Activated T-cell treated with anti-CD3 and anti-CD28 coated beads, Interleukin-2, amount 50 U/mL, for 4 hours (primary cell): ENCODE measurements at places on chromosomes 7 and 10.

- DNase-seq: no peak
Measured at GRCh38 chr7:88109612-88110011, 110.2 kb downstream of the SRI start.

- no peak for DNase-seq
Measured at GRCh38 chr7:150854066-150855000, 2.0 kb downstream of the AOC1 start.

GRCh38 chr7:22700559-22701002 lies 26.4 kb upstream of the IL6 start:
- DNase-seq: no peak

DNA sequence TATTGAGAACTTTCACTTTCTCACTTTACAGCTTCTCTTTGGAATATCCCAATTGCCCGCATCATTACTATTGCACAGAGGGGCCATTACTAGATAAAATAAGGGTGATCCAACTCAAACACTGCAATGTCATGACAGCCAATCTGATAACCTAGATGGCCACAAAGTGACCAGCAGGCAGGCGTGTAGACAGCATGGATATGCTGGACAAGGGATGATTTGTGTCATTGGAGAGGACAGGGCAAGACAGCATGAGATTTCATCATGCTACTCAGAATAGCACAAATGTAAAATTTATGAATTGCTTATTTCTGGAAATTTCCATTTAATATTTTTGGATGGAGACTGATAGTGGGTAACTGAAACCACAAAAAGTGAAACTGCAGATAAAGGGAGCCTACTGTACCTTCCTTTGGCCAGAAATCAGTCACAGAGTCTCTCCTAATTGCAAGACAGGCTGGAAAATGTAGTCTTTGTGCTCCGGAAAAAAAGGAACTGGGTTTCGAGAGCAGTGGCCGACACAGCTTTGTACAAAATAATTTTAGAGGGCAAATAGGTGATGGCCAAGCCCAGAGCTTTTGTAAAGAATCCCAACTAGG lies 6.1 kb upstream of the GSDME start:
- DNase-seq: no peak

DNA sequence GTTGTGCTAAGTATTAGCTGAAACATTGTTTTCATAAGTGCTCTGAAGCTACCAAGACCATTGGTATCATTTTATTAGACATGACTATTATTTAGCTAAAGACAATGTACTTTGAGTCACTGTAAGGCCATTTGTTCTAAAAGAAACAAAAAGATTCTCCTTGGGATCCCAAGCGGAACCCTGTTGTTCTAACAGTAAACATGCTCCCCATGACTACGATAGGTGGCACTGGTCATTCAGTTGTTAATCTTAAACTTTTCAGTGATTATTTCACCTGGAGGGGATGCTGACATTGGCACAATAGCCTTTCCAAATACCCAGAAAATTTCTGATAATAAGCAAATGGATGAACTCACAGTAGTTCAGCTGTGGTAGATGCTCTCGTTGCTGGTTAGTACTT lies 715.0 kb downstream of the AUTS2 start:
- no peak for DNase-seq

DNA sequence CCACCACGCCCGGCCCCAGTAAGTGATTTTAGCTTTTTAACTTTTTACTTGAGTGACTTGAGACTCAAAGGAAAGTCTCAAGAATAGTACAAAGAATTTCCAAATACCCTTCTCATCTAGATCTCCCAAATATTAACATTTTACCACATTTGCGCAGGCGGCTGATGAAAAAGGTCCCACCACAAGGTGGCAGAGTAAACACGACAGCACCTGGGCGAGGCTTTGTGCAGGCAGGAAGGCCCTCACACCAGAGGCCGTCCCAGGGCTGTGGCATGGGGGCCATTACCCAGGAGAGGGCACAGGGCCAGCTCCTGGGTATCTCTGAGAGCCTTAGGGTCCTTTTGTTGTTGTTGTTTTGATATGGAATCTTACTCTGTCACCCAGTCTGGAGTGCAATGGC lies 50.0 kb upstream of the WIPI2 start:
- no peak for DNase-seq

DNA sequence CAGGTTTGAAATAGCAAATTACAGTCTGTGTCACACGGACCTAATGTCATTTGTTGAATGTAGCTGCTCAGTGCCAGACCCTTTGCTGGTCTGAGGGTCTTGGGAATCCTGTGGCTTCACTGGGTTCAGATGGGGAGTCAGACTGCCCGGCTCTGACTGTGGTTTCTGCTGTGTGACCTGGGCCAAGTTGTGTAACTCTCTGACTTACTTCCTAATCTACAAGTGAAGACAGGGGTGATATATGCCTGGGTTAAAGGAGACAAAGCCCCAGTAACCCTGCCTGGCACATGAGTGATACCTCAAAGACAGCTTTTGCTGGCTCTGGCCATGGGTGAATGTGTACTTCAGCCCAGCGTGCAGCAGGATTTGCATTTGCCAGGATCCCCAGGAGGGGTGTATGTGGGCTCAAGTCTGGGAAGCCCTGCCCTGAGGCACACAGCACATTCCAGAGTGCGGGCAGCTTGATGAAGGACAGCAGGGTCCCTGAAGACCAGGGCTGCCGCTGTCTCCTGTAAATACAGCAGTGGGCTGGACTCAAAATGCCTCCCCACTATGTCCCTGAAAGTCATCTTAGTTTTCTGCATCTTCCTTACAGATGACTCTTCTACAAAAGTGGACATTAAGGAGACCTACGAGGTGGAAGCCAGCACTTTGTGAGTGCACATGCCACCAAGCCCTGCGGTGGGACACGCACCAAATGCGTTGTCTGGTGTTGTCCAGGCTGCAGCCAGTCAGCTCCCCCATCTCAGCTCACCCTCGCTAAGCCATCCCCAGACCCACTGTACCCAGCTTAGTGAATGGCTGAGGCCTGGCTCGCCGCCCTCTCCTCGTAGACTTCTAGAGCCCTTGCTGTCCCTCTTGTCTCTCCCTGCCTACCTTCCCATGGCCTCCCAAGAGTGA lies 16.4 kb downstream of the NACAD start:
- DNase-seq: no peak
